ENCODE measurements at places on chromosomes 6 and 20.

- DNase-seq = no peak
Measured at GRCh38 chr6:158772172-158772571, 47.0 kb downstream of the EZR start.

- no peak for DNase-seq
Measured at GRCh38 chr6:137782166-137783039, 84.7 kb upstream of the TNFAIP3 start.

GRCh38 chr6:138037009-138037504, 70.2 kb downstream of the PERP start:
- no peak for DNase-seq

DNA sequence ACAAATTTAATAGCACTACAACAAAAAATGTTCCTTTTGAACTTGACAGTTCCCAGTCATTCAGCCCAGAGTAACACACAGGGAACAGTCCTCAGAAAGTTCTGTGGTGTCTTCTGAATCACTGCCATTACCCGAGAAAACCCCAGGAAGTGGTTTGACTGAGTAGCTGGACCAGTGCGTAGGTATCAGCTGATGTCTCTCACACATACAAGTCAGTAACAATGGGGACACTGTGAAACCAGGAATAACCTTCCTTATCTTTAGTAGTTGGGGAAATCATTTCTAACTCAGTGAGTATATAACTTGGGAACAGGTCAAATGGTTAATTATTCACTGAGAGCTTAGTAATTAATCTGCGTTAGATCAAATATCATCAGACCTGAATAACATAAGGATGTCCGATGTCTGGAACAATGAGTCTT, 73.1 kb downstream of the HIVEP2 start:
- peak; percentile 38 for DNase-seq

GRCh38 chr6:31582230-31582643, at the start of gene LTB:
Gene LTB, minus strand, starts transcription at chr6:31582424. Its CDS starts 7 bp downstream, at chr6:31582417.
- DNase-seq = no peak

DNA sequence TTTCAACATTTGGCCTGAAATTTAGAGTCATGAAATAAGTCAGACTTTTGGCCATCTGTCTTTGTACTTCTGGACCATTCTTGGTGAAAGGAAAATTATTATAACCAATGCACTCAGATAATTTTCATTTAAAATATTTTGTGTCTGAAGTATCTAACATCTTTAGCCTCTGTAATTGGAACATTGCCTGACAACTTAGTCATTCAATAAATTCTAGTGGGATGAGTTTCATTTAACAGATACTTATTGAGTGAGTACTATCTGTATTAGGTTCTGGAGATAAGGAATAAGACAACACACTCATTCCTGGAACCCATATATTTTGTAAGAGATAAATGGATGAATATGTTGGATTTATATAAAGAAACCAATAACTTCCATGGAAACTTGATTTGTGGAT, 536.0 kb downstream of the BCKDHB start:
- no peak for DNase-seq

GRCh38 chr6:490251-491037, 98.9 kb downstream of the IRF4 start:
- DNase-seq = peak; percentile 47

GRCh38 chr6:157280947-157281346, 42.4 kb downstream of the TMEM242 start:
- no peak for DNase-seq

- no peak for DNase-seq
Measured at GRCh38 chr6:129345890-129346289, 364.1 kb downstream of the ARHGAP18 start.

- DNase-seq = peak; percentile 56
Measured at GRCh38 chr6:24910331-24910960, 25.3 kb downstream of the RIPOR2 start.

DNA sequence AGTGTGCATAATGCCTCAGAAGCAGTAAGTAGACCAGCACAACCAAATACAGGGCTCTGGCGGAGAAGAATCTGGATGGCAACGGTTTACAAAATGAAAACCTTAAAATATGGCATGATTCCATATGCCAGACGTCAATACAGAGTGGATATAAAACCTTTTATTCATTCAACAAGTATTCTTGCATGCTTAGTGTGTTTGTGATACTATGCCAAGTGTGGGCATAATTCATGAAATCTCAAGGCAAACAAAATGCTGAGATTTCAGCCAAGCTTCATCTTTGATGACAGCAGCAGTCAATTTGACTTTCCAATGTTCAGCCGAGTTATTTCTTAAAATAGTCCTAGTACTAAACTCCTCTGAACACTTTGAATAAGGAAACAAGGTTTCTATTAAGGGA, 119.4 kb downstream of the CD24 start:
- DNase-seq = no peak

DNA sequence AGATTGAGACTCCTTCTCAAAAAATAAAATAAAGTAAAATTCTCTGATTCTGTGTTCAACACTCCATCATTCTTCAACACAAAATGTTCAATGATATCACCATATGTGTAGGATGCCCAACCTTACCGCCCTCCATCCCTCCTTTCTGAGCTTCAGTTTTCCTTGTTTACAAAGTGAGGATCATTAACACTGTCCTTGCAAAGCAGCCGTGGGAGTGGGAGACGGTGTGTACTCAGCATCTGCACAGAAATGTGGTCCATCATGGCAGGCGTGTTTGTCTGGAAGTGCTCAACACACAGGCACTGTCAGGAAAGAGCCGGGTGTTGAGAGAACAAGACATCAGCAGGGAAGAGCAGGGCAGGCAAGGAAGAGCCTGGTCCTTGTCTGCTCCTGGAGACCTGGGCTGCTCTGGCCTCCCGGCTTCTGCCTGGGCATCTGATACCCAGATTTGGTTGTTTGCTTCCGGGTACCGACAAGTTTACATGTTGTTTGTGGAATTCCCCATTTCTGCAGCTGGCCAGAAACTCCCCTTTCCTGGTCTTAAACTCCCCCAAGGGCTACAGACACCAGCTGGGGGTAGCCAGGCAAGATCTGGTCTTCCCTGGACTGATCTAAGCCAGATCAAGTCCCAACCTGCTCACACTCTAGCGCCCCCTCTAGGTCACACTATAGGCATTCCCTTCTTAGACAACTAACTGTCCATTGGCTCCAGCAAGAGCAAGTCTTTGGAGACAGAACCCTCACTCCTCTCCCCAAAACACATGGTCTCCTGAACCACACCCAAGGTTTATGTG, 26.7 kb upstream of the TTPAL start:
- DNase-seq = peak; percentile 35

- no peak for DNase-seq
Measured at GRCh38 chr6:154767003-154767723, 33.9 kb downstream of the SCAF8 start.

DNA sequence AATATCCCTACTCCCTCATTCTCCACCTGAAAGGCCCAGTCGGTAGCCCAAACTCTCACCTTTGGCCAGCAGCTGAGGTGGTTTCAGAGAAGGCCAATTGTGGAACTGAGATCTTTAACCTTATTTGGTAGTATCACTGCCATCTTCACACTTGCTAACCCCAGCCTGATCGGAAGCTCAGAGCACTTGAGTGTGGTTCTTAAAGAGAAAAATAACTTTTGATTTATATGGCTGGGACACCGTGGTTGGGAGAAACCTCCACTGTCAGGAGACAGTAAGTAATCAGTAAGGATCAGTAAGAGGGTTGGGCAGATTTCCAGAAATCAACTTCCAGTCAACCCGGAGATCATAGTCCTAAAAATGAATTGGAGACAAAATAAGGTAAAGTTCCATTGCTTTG, 22.8 kb upstream of the PRSS16 start:
- DNase-seq = peak; percentile 57

DNA sequence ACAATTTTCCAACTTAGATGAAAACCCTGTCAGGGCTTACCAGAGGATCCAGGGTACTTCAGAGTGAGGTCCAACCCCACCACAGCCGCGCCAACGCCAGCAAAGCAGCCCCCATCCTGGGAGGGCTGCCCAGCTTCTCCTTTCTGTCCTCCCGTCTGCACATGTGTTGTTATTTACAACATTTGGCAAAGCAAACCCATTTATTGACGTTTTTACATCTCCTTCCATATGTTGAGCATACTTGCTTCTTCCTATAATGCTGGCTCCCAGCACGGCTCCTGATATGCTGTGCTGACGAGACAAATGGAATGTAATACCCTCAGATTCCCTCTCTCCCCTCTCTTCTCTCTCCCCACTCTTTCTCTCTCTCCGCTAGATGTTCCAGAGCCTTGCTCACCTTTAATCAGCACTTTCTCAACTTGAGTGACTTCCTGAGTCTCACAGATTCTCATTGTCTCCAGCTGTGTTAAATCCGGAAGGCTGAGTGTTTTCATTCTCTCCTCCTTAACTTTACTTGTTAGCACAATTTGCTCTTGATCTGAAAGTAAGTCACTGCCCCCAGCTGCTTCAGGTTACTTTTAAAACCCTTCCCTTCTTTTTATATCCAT, 22.7 kb downstream of the RCAN2 start:
- DNase-seq = no peak

DNA sequence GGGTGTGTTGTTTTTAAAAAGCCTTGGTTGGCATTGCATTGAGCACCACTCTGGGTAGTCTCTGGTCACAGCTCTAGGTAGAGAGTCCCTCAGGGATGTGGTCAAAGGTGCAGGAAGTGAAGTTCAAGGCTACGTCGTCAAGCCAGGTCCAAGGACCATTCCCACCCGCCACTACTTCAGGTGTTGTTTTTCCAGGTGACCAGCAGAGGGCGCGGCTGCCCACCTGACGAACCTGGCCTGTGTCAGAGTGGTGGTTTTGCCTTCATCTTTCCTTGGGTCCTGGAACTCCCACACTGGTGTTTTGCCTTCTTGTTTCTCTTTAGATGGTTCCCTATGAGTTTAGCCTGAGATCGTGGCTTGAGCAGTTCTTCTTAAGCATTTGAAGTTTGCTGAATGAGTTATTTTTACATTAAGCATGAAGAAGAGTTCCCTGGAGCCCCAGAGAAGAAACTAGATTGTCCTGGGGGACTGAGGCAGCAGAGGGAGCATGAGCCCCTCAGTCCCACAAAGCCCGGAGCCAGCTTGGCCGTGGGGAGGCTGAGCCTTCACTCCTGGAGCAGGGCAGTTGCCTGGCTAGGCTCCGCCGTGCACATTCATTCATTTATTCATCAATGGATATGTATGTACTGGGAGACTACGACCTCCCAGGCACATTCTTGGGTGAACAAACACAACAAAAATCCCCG, 5.6 kb upstream of the PHACTR3 start:
- peak; percentile 81 for DNase-seq

DNA sequence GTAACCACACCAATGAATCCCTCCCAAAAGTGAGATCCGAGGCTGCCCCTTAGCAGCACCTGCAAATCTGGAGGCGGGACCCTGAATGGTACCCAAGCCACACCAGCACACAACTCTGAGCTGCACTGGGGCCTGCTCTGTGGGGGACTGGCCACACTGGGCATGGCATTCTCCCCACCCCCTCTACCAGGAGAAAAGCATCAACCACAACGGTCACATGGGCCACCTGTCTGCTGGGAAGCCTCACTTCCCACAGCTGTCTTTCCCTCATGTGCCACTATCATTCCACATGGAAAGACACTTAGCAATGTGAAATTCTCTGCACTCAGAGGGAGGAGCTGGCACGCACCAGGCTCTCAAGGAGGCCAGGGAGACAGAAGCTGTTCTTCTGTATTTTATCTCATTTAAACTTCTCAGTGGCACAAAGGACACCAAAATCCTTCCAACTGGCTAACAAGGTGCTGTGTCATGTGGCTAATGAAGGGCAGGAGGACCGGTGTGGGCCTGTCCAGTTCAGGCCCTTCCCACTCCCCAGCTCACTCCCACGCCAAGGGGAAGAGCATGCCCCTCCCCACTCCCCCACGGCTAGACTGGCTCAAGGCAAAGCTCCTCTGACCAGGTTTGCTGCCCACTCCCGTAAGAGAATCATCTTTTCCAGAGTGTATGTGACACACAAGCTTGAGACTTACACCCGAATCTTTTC, 19.0 kb downstream of the YTHDF1 start:
- no peak for DNase-seq

GRCh38 chr6:113476937-113477839, 380.0 kb upstream of the MARCKS start:
- no peak for DNase-seq

GRCh38 chr6:128057541-128057940, 156.7 kb upstream of the THEMIS start:
- DNase-seq = no peak

- no peak for DNase-seq
Measured at GRCh38 chr6:138576313-138576712, 77.0 kb upstream of the NHSL1 start.

GRCh38 chr6:119980802-119981201, 631.2 kb upstream of the MAN1A1 start:
- no peak for DNase-seq

DNA sequence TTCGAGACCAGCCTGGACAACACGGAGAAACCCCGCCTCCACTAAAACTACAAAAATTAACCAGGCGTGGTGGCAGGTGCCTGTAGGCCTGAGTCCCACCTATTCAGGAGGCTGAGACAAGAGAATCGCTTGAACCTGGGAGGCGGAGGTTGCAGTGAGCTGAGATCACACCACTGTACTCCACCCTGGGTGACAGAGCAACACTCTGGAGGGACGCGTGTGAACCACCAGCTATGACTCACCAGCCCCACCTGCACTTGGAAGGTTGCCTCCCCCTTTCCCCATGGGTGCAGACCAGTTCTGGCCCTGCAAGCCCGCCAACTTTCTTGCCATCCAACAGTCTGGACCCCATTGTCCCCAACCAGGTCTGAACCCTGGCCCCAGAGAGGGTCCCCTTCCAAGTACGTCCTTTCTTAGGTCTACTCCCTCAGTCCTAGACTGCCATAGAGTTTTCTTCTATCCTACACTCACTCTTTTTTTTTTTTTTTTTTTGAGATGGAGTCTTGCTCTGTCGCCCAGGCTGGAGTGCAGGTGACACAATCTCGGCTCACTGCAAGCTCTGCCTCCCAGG, 29.2 kb downstream of the ATP9A start:
- DNase-seq = no peak

GRCh38 chr6:36839749-36840431, 646 bp upstream of the CPNE5 start:
- peak; percentile 60 for DNase-seq

DNA sequence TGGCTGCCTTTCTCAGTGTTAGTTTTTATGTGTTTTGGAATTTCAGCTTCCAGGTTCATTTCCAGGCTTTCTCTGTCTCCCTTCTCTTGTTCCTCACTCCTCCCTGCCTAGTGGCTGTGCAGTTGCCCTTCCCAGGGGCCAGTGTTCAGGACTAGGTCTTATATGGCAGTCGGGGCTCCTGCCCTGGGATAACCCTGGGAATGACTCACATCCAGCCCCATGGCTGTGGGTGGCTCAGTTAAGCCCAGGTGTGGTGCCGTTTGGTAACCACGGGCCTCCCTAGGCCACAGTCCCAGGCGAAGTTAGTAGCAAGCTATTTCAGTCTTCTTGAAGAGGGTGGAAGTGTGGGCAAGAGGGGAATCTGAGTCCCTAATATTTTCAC, 57.4 kb upstream of the DDR1 start:
- no peak for DNase-seq

DNA sequence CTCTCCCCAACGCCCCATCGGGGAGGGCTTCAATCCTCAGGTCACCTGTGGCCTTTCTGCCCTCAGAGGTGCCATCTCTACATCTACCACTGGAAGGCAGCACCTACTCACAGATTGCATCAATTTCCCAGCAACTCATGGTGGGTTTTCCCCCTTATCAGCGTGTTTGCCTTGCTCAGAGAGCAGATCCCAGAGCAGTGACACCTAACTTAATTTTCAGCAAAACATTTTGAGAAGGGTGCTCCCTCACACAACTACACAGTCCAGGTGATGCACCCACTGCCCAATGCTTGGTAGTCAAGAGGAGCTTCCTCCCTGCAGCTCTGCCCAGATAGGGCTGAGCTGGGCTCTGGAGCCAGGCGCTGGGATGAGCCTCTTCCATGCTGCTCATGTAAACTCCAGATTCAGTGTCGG, 48.2 kb downstream of the PLG start:
- peak; percentile 35 for DNase-seq

Data from GM10248 (cell line).